Activated CD8-positive, alpha-beta T cell treated with anti-CD3 and anti-CD28 coated beads for 36 hours (primary cell): ENCODE measurements at places on chromosomes 4 and X. TPM values are rescaled to one million over a fixed set of nuclear protein-coding genes. Genes with fewer than 3 reads are reported as not detected.

The BTK gene
- 1.6 TPM for total RNA-seq

The PRDM8 gene
- 3.2 TPM for total RNA-seq

The ADGRL3 gene
- total RNA-seq = not detected

The PPP2R2C gene
- not detected for total RNA-seq

The FANCB gene
- 15.1 TPM for total RNA-seq

The DCAF8L2 gene
- total RNA-seq = not detected

DNA sequence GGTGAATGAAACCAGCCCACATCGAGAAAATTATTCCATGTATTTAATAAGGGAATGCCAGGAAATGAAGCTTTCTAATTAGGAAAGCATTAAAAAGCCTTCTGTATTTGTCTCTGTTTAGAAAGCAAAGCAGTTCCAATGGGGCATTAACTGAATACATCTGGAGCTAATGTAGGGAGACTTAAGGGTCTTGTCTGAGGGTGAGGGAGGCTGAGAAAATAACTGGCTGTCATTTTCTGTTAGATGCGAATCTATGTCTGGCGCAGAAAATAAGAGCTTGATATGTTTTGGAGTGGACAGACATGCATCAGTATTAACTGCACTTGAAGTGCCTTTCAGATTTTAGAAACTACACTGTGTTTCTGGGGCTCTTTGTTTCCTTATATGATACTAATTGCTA lies 111.3 kb downstream of the KLHL8 start:
- no peaks in the 10 kb centered on the region for H3K27me3 ChIP-seq
- H3K27ac ChIP-seq = no peak overlapping the region
- H3K4me1 ChIP-seq = peaks cover 19% of the 10 kb centered on the region
- H3K4me3 ChIP-seq = no peak overlapping the region

DNA sequence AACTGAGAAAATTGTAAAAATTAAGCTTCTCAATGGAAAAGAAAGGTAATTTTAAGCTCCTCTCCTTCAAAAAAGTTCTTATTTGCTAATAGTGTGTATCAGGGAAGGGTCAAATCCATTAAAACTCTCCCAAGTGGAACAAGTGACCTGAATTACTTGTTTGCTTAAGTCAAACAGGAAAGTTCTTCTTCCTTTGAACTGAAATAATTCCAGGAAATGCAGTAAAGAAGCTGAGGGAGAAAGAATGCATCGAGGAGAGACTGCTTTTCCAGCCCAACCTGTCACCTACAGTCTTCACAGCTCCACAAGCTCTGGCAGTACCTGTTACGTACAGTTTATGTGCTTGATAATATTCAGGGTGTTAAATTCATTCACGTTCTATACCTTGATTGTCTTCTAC lies 131.1 kb downstream of the KLHL8 start:
- no peak overlapping the region for H3K4me3 ChIP-seq
- no peaks in the 10 kb centered on the region for H3K27me3 ChIP-seq
- peaks cover 9% of the 10 kb centered on the region for H3K36me3 ChIP-seq

DNA sequence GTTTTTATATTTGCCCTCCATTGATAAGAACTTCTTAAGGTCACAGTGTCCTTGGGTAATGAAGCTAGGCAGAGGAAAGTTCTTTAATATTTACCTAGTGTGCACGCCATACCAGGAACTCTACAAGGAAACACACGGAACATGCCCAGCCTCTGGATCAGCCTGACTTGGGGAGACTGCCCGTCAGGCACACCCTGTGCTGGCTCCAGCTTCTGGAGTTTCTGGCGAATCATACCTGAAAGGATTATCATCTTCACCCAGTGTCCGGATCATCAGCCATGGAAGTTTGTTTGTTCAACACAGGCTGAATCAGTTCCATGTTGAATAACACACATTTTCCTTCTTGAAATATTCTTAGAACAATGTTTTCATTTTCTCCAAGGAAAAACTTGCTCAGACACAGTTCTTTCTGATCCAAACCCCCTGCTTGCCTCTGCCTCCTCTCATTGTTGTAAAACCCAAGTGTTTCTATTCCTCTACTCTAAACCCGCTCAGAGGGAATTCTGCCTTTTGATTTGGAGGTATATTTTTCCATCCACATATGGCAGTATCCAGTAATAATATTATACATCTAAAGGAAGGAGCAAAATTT lies 176.7 kb downstream of the SHROOM3 start:
- DNase-seq = no peak
- no peaks in the 10 kb centered on the region for H3K4me1 ChIP-seq
- H3K36me3 ChIP-seq = no peaks in the 10 kb centered on the region
- peaks cover 9% of the 10 kb centered on the region for H3K27me3 ChIP-seq
- H3K4me3 ChIP-seq = no peak overlapping the region

DNA sequence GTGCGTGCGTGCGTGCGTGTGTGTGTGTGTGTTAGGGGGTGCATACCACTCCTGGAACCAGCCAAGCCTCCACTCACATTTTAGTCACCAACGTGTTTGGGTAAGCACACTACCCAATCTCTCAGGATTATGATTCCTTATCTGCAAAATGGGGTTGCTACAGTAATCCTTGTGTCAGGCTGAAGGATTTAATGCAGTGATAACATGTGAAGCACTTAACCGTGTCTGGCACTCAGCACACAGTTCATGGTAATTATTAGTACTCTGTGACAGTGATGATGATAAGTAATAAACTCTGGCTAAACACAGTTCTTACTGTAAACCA lies 57.3 kb downstream of the CLDN22 start:
- H3K4me1 ChIP-seq = peaks cover 3% of the 10 kb centered on the region
- no peaks in the 10 kb centered on the region for H3K27me3 ChIP-seq
- no peak overlapping the region for H3K27ac ChIP-seq
- no peak for DNase-seq
- H3K36me3 ChIP-seq = no peaks in the 10 kb centered on the region
- no peak overlapping the region for H3K4me3 ChIP-seq

GRCh38 chrX:13327666-13328065 lies 7.8 kb upstream of the ATXN3L start:
- H3K27ac ChIP-seq = no peak overlapping the region
- no peaks in the 10 kb centered on the region for H3K36me3 ChIP-seq
- no peak for DNase-seq
- no peaks in the 10 kb centered on the region for H3K4me1 ChIP-seq
- H3K27me3 ChIP-seq = no peaks in the 10 kb centered on the region
- H3K4me3 ChIP-seq = no peak overlapping the region

DNA sequence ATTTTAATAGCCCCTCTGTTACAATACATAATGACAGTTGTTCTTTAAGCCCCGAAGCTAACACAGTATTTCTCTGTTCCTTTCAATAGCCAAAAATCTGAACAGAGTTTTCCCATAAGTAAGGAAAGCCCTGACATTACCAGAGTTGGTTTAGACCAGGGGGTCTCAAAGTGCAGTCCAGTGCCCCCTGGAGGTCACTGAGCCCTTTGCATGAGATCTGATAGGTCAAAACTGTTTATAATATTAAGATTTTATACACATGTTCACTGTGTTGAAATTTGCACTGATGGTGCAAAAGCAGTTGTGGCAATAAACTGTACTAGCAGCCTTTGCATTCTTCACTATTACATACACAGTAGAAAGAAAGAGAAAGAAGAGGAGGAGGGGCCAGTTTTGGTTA lies 177.1 kb downstream of the SPANXN3 start:
- no peaks in the 10 kb centered on the region for H3K27me3 ChIP-seq
- H3K36me3 ChIP-seq = no peaks in the 10 kb centered on the region
- no peak overlapping the region for H3K4me3 ChIP-seq
- H3K27ac ChIP-seq = no peak overlapping the region
- no peaks in the 10 kb centered on the region for H3K4me1 ChIP-seq
- no peak for DNase-seq
